NCI-H748 treated with DMSO at 0.1 percent for 48 hours (cell line): ENCODE measurements at places on chromosomes 11 and 22.

GRCh38 chr11:95655536-95655935, 134.0 kb downstream of the FAM76B start:
- no peak for DNase-seq

DNA sequence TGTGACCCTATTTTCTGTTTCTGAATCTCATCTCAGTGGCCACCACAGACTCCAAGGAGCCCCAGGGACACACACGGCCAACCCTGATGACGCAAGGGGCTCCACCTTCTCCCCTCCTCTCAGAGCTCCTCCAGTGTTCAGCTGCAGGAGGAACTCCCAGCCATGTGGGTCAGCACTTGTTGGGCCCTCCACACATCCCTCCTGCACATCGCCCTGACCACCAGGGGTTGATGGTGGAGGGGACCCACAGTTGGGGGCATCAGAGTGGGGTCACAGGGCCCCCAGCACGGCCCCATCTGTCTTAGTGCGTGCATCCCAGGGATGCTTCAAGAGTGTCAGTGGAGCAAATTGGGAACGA, 499.6 kb downstream of the BRD1 start:
- no peak for DNase-seq

GRCh38 chr22:45033136-45033535, 23.3 kb upstream of the PHF21B start:
- no peak for DNase-seq

GRCh38 chr11:653837-654236, 16.8 kb downstream of the DRD4 start:
- no peak for DNase-seq

DNA sequence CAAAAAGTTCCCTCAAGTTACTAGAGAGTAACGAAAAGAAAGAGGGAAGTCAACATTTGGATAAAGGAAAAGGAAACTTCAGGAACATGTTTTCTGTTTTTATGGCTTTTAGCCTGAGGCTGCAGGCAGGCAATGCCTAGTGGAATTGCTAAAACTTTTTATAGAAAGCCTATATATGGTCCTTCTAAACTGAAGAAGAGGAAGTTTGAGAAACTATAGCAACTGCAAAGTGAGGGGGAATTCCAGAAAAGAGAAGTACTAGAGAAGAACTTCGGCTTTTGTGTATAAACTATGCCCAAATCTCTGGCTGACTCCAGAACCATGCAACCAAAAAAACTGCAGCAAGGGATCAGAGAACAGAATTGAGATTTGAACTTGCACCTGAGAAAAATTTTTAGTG, 74.3 kb upstream of the ARHGAP42 start:
- no peak for DNase-seq

- DNase-seq, result no peak
Observed at GRCh38 chr11:83773950-83774880, 488.0 kb upstream of the CCDC90B start.

- DNase-seq, result no peak
Observed at GRCh38 chr11:12770966-12771597, 96.9 kb downstream of the TEAD1 start.

DNA sequence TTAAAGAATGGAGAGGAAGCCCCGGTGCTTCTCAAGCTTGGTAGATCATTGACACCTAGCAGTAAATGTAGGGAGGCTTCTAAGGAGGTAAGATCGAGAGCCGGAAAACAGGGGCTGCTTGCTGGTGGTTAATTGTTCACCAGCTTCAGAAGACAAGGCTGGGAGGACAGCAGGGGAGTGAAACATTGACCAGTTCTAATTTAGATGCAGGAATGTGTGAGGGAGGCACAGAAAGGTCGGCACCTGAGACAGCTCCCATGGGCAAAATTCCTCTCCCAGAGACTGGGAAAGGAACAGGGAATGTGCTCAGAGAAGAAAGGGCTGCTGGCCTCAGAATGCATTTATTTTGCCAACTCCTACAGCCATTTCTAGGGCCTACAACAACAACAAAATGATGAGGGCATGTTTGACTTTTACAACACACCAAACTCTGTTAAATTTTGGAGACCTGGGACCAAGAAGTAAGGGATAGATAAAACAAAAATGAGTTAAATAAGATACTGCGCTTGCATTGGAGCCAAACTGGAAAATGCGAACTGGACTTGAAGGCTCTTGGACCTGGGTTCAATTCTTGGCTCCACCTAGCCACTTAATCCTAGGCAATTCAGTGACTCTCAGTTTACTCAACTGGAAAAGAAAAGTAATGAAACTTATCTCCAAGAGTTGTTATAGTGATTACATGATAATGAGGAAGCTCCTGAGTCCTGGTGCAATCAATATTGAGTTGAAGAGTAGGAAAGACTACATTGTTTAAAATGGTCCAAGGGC, 31.0 kb downstream of the FZD4 start:
- DNase-seq, result no peak

DNA sequence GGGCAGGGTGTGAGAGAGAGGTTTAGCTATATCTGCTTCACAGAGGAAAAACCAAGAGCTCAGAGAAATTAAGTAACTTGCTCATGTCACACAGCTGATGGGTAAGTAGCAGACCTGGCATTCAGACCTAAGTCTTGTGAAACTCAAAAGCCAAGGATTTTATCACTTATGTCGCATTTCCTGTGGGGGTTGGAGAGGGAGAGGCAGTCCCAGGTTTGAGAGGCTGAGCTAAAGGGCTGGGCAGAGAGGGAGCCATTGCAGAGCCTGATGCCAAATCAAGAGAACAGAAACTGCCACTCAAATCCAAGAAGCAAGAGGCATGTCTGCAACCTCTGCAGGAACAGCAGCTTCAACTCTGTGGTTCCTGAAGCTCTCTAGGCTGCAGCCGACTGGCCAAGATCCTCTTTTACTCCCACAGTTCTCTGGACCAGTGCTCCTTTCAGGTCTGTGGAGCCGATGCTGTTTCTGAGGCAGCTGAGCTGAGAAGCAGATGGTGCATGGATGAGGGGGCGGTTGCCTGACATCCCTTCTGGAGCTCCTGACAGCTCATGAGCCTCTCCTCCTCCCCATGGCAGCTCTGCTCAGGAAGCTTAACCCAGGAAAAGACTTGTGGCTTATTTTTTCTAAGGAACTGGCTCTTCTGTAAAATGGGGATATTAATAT, 47.6 kb upstream of the NAV2 start:
- DNase-seq, result no peak

DNA sequence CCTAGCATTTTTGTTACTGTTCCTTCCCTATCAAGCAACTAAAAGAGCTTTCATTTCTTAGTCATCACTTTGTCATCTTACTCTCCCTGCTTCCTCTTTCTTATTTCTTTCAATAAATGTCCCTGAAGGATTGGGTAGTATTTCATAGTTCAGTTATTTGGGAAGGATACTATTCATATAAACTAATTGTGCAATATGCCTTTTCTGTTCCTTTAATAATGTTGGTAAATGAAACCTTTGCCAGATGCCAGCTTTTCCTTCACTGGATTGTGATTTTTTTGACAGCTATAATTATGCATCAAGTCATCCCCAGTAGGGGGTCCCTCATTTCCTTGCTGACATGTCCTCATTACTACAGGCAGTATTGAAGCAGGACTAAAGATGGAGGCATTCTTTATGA, 101.7 kb downstream of the ATM start:
- DNase-seq, result no peak

DNA sequence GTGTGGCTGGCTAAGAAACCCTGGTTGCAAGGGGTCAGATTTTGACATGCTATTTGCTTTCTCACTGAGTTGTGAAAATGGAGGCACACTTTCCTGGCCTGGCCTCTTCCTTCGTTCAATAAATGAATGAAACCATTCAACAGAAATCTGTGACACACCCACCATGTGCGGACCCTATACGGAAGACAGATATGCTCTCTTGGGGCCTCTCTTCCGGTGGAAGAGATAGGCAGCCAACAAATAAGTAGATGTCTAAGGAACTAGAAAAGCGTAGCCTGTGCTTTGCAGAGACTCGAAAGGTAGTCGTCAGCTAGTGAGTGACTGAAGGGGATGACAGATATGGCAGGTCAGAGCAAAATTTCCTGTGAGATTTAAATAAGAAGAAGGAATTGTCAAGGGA, 5.3 kb downstream of the KCNQ1OT1 start:
- DNase-seq, result no peak

GRCh38 chr11:72690166-72690565, 15.9 kb upstream of the PDE2A start:
- DNase-seq, result no peak

GRCh38 chr11:65290448-65291165, 24.1 kb upstream of the CDC42EP2 start:
- DNase-seq, result no peak

GRCh38 chr11:78427615-78428265, 10.1 kb upstream of the GAB2 start:
- no peak for DNase-seq

GRCh38 chr22:36405671-36406538, 18.1 kb upstream of the MYH9 start:
- DNase-seq, result no peak

DNA sequence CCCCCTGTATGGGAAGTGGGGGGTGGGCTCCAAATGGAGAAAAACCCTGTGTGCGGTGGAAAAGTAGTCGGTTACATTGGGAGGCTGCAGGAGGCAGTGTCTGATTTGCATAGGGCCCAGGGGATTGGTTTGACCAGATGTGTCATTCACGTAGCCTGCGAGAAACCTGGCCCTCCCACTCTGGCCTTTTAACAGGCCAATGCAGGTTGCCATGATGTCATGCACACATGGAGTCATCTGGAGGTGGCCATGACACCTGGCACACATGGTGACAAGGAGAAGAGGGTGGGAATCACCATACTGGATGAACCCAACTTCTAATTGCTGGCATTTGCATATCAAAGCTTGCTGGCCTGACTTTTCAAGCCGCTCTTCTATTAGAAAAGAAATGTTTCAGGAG, 50.6 kb downstream of the FAM181B start:
- no peak for DNase-seq

DNA sequence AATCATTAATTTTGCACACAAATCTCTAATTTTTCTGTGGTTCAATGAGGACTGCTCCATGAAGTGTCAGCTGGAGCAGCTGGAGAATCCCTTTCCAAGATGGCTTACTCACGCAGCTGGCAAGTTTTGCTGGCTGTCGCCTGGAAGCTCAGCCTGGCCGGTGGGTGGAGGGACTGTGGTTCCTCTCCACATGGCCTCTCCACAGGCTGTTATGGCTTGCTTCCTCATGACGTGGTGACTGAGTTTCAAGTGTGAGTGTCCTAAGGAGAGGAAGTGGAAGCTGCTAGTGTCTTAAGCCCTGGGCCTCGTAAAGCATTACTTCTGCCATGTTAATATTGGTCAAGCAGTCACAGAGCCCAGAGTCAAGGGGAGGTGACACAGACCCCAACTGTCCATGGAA, 14.0 kb upstream of the NRIP3 start:
- DNase-seq, result no peak

DNA sequence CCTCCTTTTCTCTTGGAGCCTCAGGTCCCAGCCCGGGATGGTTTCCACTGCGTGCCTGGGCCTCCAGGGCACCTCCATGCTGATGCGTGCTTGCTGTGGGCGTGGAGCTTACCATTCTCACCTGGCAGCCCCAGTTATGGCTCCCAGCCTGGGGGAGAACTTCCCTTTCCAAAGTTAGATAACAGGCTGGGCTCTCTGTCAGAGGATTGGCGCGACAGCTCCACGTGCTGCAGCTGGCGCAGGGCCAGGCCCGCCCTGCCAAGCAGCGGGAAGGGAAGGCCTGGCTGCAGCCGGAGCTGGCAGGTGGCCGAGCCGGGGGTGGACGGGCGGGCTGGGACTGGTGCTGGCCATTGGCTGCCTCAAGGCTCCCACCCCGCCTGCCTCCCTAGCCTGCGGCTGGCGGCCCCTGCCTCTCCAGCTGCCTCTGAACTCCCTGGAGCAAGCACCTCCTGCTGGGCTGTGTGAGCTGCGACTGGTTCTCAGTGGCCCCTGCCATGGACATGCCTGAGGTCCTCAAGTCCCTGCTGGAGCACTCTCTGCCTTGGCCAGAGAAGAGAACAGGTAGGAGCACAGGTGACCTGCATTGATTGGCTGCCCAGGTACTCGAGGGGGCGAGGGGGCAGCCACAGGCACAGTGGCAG, 14.6 kb upstream of the TEF start:
- peak; percentile 79 for DNase-seq

- DNase-seq, result no peak
Observed at GRCh38 chr11:14373941-14374646, 15.1 kb upstream of the RRAS2 start.

DNA sequence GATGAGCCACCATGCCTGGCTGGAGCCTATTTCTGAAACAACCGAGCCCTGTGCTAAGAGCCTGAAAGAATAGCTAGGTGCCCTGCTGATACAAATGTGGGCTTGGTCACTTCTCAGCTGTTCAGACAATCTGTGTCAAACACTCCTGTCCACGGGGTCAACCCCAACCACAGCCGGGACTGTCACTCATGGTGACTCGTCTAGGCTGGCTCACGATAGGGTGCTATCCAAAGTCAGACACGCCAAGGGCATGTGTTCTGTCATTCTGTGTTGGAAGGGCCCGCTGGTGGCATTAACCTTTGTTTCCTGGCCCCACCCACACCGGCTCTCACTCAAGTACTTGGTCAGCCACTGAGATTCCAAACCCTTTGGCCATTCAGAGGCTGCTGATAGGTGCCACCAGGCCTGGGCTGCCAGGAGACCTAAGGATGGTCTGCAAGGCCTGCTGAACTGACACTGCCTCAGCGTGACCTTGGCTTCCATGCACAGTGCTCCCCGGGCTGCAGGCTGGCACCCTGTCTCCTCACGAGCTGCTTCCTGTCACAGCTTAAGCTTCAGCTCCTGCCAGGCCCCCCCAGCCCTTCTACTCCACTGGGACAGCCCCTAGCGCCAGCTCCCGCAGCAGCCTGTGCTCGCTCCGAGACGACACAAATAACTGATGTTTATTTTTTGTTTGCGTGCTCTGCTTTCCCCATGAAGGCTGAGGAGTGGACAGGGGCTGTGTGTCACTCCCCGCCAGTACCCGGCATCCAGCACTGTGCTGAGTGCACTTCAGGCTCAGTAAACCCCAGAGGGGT, 14.2 kb upstream of the CDC42BPG start:
- DNase-seq, result no peak

DNA sequence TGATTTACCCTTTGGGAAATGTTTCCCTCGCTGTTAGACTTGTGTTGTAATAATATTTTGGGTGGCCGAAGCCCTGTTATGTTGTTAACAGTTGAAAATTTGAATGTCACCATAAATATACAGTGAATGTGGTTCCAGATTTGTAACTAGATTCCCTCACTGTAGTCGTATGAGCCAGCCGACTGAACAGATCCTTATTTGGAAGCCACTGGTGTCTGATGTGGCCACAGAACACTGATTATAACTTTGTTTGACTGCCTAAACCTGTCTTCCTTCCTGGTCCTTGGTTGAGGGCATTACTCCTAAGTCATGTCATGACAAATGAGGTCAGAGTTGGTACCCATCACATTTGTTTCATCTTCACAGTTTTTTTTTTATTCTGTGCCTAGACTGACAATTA, 45.4 kb downstream of the YAP1 start:
- DNase-seq, result no peak

DNA sequence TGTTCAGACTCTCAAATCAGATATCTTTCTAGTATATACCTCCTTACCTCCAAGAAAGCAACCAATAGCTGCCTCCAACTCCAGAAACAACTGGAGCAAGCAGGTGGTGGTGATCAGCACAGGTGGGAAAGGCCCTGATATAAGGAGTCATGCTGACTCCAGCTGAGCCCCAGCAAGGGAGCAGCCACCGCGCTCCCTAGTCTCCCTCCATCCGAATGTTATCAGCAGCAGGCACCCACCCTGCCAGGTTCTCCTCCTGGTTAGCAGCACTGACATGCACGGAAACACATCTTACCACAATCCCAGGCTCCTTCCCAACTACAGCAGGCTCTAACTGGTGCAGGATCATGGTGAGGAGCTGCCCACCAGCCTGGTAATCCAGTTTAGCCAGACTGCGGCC, 18.5 kb upstream of the STK33 start:
- no peak for DNase-seq

- no peak for DNase-seq
Observed at GRCh38 chr22:19673660-19674059, 40.6 kb upstream of the SEPTIN5 start.
